ENCODE measurements at places on chromosomes 12 and 14.

GRCh38 chr12:126907900-126908764 is 1358.8 kb upstream of the TMEM132C start:
- no peak for DNase-seq

DNA sequence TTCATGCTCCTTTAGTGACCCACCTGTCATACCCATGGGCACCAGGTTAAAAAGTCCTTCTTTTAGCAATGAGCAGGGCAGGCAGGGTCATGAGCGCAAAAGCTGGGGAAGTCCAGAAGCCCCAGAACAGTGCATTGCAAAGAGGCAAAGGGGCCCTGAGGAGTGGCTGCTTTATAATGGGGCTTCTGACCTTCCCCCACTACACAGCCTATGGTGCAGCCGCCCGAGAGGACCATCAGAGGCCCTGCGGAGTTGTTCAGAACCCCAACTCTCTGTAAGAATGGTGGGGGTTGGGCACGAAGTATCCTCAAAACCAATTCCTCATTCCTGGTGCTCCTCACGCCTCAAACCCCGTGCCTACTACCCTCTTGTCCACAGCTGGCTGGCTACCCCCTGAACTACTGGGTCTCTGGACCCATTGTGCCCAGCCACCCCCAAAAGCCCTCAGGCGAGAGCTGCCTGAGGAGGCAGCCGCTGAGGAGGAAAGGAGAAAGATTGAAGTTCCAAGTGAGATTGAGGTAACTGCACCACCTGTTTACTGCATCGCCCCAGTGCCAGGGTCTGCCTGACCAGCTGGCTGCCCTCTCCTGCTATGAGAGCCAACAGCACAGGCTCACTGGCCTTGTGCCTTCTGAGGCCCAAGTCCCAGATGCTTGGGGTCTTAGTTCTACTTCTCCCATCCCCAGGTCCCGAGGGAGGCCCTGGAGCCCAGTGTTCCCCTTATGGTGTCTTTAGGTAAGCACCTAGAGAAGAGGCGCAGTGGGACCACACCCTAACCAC is 6.7 kb downstream of the REC8 start:
- DNase-seq: no peak

- no peak for DNase-seq
Measured at GRCh38 chr12:29073631-29074239, 75.3 kb upstream of the FAR2 start.

DNA sequence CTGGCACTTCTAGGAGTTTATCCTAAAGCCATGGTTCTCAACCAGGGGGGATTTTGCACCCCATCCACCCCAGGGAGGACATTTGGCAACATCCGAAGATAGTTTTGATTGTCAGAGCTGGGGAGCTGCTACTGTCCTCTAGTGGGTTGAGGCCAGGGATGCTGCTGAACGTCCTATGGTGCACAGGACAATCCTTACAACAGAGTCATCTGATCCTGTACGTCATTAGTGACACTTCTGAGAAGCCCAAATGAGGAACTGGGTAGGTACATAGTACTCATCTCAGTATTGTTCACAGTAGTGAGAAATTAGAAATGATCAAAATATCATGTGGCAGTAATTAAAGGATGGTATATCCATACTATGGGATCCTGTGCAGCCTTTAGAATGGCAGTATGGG is 185.1 kb downstream of the CHST11 start:
- no peak for DNase-seq

DNA sequence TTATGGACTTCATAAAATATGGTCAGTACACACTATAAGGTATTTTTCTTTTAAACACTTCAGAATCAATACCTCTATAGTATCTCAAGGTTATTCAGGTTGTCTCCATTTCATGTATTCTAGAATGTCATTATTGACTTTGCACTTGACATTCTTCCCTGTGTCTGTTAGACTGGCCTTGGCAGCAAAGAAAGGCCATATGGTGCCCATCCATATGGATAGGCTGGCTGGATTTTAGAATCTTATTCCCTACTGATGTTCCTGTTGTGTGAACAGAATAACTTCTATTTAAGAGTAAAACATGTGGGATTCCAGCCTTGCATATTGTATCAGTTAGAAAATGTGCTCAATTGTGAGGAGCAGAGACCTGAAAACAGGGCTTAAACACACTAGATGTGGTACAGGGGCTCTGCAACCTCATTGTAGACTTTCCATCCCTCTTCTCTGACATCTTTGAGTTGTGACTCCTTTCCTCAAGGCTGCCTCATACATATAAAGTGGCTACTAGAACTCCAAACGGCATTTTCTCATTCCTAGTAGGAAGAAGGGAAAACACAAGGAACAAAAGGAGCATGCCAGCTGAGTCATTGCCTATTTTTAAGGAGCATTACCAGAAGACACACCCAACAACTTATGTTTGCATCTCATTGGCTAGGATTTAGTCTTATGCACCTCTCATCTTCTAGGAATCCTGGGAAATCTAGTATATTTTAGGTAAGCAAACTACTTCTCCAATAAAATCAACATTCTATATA is 221.2 kb upstream of the TMPO start:
- no peak for DNase-seq

DNA sequence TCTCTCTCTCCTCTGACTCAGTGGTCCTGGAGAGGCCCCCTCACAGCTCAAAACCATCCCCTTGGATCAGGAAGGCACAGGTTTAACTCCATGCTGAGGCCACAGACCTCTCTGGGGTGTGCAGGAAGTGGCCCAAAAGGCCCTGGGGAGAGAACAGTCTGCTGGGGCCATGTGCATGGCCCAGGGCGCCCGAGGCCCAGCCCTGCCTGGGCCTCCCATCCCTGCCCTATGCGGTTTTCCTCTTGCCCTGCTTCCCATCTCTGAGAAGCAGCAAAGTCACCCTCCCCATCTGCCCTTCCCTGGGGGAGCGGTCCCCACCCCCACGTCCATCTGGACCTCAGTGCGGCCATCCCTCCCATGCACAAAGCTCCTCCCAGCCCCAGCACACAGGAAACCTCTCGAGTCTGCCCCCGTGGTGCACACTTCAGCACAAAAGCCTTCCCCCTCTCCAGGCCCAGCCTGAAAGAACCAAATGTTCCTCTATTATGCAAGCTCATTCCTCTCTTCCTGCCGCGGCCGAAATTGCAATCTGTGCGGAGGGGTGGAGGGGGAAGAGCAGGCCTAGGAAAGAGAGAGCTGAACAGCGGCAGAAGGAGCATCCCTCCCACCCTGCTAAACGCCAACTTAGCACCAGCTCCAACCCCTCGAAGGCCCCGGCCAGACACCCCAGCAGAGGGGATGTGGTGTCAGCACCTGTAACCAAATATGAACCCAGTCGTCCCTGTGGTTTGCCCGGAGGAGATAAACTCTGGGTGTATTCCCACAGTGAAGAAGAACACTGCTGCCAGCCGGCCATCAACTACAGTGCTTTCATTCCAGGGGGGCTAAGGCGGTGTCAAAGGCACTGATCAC is 108.5 kb downstream of the SCARB1 start:
- DNase-seq: no peak

GRCh38 chr14:59308673-59309072 is 120.2 kb downstream of the DAAM1 start:
- no peak for DNase-seq

DNA sequence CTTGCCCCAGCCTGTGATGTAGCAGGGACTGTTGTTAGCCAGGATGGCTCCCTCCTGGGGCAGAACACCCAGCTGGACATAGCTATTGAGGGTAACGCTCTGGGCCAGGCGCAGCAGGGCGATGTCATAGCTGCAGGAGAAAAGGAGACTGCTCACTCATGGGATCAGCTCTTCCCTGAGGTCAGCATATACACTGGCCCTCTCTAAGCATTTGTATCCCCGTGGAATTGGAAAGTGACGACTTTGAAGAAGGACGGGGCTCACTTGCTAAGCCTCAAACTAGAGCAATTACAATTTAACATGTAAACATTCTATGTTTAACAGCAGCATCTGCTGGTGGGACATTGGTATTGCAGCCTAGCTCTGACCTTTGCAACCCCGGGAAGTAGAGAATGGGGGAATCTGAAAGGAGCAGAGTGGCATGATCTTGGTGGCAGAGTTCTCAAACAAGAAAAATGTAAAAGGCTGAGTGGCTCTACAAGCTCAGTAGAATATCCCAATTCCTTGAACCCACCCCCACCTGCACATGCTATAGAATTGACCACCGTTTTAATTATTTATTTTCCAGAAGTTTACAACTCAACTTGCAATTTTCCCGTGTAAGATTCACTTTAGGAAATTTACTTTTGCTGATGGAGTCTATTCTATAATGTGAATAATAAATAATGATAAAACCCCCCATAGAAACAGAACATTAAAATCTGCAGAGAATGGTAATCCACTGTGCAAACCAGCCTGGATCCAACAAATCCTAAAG is 5.0 kb downstream of the CELA1 start:
- peak; percentile 68 for DNase-seq

DNA sequence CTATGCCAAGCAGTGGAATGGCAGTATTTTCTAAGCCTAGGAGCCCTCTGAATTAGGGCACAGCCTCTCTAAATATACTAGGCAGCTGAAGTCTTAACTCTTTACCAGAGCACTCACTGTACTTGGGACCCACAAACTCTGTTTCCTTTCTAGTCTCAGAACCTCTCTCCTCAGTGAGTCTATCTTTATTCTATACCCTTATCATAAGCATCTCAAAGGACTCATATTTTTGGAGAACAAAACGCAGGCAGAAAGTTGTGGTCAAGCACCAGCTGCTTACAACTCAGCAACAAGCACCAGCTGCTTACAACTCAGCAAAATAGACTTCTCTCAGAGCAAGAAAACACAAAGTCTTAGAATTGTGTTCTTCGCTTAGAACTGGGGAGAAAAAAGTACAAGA is 993 bp downstream of the CCDC196 start:
- DNase-seq: no peak

- DNase-seq: no peak
Measured at GRCh38 chr12:100753837-100754236, 40.7 kb upstream of the ANO4 start.

DNA sequence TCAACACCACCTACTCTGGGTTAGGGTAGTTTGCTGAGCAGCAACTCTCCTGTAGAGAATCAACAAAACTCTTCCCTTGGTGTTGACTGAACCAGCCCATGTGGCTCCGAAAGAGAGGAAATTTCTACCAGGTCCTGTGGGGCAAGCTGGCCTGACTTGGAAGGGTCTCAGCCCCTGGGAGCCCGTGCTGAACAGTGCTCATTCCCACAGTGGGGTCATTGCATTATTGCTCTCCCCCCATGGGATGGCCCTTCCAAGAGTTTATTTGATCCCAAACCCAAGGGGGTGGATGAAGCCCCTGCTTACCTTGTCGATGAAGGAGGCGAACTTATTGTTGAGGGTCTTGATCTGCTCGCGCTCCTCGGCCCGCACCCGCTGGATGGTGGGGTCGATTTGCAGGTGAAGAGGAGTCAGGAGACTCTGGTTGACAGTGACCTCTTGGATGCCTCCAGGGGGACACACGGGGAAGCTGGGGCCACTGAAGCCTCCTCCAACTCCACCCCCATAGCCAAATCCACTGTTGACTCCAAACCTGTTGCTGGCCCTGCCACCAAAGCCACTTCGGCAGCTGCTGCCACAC is 580 bp downstream of the KRT75 start:
- DNase-seq: no peak

GRCh38 chr14:64763085-64763782 is 59.0 kb downstream of the PLEKHG3 start:
- DNase-seq: no peak

- no peak for DNase-seq
Measured at GRCh38 chr12:18811273-18811672, 73.4 kb downstream of the CAPZA3 start.

DNA sequence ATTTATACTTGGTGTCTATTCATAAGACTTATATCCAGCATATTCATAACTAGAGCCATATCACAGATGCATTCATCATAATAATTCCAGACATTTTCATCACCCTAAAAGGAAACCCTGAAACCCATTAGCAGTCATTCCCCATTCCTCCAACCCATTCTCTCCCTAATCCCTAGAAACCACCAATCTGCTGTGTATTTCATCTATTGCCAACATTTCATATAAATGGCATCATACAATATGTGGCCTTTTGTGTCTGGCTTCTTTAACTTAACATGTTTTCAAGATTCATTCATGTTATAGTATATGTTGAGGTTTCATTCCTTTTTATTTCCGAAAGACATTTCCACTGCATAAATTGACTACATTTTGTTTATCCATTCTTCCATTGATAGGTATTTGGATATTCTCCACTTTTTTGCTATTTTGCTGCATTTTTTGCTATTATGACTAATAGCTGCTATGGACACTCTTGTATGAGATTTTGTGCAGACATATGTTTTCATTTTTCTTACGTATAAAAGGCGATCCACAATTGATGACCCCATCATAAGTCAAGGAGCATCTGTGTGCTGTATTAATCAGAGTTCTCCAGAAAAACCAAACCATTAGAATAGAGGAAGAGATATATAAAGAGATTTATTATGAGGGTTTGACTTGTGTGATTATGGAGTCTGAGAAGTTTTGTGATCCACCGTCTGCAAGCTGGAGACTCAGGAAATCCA is 5.1 kb upstream of the OAS2 start:
- no peak for DNase-seq

- DNase-seq: no peak
Measured at GRCh38 chr14:50410921-50411320, 14.2 kb upstream of the CDKL1 start.

- peak; percentile 39 for DNase-seq
Measured at GRCh38 chr12:93571365-93571924, 1.0 kb upstream of the SOCS2 start.

GRCh38 chr12:121277374-121277759 is 19.1 kb downstream of the CAMKK2 start:
- DNase-seq: no peak

DNA sequence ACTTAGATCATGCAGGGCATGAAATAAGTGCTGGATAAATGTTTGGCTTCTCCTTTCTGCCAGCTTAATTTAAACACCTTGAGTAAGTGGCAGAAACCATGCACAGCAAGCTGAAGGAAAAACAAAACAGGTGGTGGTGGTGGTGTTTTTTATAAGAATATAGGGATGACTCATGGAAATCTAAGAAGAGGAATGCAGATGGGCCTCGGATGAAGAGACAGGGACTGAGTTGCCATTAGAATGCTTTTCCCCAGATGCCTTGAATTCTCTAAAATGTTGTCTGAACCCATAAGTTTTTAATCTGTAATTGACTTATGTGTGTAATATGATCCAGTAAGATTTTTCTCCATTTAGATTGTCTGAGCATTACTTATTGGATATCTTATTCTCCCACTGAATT is 93.1 kb upstream of the ZDHHC17 start:
- no peak for DNase-seq

DNA sequence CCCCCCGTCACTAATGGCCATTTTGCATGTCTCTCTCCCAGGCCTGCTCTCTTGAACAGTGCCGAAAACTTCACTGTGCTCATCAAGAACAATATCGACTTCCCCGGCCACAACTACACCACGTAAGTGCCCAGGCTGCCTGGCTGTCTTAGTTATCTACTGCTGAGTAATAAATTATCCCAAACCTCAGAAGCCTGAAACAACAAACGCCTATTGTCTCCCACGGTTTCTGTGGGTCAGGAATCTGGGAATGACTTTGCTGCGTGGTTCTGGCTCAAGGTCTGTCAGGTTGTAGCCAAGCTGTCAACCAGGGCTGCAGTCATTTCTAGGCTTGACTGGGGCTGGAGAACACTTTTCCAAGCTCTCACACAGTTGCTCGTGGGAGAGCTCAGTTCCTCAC is 32.6 kb downstream of the P2RX7 start:
- no peak for DNase-seq

GRCh38 chr12:111444314-111444924 is 38.7 kb downstream of the SH2B3 start:
- no peak for DNase-seq

- no peak for DNase-seq
Measured at GRCh38 chr12:118436002-118436730, 59.8 kb downstream of the SUDS3 start.

Measured in activated T-cell treated with anti-CD3 and anti-CD28 coated beads for 24 hours (primary cell).